Ureter (tissue), 1 donor: ENCODE measurements at places on chromosomes 5 and 9. TPM values are rescaled to one million over a fixed set of nuclear protein-coding genes. Genes with fewer than 3 reads are reported as not detected.

DNA sequence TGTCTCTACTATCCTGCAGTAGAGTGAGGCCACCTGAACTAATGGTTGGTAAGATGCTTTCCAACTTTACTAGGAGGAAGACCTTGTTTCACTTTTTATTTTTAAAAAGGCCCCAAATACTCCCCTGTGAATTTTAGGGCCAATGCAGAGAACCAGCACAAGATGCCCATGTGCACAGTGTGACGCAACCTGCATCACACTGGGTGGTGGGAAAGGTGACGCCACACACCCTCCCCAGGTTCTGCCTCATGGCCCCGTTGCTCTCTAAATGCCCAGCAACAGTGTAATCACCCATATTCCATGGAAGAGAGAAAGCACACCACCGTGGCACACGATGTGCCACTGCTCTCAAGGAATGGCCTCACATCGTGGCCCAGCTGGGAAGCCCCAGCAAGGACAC, 6.4 kb downstream of the SURF4 start:
- no peak for DNase-seq

- no peak for DNase-seq
Observed at GRCh38 chr9:77916410-77916819, 115.2 kb downstream of the GNAQ start.

DNA sequence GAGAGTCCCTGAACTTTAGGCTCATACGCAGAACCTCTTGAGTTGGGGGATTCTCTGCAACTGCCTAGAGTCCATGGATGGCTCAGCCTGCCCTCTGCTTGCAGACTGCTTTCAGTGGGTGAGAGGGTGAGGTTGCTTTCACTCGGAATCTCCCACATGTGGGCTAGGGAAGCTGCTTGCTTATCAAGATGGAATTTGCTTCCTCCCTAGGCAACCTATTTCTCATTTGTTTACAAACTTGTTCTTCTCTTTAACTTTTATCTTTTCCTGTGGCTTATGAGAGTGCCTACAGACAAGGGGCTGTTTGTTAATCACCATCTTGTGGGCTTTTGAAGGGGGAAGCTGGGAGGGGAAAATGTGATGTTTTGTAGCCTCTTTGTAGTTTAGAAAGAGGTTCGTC, 10.0 kb downstream of the TLE4 start:
- no peak for DNase-seq

DNA sequence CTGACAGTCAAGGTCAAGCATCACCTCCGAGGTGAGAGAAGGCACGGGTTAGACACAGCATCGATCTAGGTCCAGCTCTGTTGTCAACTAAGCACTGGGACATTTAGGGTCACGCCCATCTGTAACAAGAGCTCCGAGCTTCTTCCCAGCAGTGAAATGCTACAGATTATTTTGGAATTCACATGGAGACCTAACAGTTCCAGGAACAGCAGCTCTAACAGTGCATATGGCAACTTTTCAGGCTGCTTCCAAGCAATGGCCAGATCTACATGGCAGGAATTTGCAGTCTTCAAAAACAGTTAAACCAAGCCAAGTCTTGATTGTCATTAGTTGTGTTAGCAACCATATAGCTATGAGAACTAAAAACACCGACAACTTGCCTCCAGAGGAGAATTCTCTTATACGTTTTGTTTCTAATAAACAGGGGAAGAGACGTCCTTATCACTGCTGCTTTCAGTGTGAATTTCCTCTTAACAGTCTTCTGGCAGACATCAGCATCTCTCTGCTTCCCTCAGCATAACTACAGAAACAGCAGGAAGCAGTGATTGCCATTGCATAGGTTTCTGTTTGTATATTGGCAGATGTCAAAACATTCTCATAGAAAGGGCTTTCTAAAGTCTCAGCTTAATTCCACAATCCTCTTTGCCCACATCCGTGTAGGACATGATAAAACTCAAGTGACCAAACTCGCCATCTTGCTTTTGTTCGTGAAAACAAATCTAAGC, 242.1 kb upstream of the DAPK1 start:
- DNase-seq = no peak

DNA sequence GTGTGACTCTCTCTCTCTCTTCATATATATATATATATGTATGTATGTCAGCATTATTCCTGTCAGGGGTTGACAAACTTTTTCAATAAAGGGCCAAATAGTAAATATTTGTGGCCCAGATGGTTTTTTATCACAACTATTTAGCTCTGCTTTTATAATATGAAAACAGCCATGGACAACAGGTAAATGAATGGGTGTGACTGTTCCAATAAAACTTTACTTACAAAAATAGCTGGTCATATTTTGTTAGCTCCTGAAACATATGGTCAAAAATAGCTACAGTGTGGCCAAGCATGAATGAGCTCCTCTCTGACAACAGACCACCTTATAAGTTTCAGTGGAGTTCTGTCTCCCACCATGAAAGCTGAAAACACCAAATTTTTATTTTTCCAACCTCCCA, 21.6 kb downstream of the RAPGEF6 start:
- no peak for DNase-seq

DNA sequence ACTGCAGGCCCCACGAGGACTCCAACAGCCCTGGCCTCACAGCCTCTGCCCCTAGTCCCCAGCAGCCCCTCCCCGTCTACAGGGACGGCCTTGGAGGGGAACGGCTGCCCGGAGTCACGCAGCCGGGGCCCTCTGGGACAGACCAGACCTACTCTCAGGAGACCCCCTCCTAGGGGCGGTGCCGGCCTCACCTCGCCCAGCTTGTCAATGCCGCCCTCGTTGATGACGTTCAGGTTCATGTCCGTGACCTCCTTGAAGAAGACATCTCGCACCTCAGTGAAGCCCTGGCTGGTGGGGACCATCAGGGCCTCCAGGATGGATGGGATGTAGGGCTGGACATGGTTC, 58.6 kb downstream of the LRSAM1 start:
- no peak for DNase-seq

GRCh38 chr9:87181670-87182069, 234.4 kb upstream of the GAS1 start:
- no peak for DNase-seq

The MRPS30 gene
- total RNA-seq = 52.7 TPM

- no peak for DNase-seq
Observed at GRCh38 chr5:65862384-65862783, 64.0 kb upstream of the ERBIN start.

DNA sequence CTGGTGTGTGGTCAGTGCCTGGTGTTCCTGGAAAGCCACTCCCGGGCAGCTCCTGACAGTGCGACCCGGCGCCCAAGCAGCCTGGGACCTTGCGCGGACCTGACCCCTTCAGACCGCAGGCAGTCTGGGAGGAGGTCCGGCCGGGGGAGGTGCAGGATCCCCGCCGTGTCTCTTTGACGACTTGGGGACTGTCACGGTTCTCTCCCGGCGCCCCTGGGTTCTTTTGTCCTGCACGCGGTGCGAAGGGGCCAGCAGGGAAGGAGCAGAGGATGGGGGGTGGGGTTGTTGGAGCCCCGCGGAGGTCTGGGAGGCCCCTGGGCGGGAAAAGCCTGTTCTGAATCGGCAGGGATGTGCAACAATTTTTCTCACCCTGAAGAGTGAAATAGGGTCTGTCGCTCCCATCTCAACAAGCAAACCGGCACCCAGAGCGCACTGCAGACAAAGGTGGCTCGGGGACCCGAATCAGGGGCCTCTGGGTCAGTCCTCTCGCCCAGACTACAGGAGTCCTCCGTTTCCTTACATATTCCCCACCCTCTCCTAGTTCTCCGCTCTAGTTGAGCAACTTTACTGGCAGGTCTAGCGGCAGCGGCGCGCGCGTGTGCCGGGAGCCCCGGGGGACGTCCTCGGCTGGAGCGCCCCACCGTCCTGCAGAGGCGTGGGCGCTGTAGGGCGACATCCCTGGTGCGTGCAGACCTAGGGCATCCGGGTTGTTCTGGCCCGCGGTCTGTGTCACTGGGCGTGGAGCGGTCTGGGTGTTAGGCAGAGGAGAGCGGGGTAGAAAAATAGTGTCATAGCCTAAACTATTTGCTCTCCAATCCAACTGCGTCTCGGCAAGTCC, 1.2 kb downstream of the VCAN start:
- DNase-seq = peak; percentile 52

- no peak for DNase-seq
Observed at GRCh38 chr5:115070737-115071136, 99.0 kb downstream of the TRIM36 start.

GRCh38 chr5:2556375-2556966, 195.0 kb downstream of the IRX2 start:
- DNase-seq = no peak

GRCh38 chr5:141637767-141638419, 1.1 kb downstream of the RELL2 start:
- DNase-seq = peak; percentile 69

The CCL27 gene
- 0.68 TPM for total RNA-seq

DNA sequence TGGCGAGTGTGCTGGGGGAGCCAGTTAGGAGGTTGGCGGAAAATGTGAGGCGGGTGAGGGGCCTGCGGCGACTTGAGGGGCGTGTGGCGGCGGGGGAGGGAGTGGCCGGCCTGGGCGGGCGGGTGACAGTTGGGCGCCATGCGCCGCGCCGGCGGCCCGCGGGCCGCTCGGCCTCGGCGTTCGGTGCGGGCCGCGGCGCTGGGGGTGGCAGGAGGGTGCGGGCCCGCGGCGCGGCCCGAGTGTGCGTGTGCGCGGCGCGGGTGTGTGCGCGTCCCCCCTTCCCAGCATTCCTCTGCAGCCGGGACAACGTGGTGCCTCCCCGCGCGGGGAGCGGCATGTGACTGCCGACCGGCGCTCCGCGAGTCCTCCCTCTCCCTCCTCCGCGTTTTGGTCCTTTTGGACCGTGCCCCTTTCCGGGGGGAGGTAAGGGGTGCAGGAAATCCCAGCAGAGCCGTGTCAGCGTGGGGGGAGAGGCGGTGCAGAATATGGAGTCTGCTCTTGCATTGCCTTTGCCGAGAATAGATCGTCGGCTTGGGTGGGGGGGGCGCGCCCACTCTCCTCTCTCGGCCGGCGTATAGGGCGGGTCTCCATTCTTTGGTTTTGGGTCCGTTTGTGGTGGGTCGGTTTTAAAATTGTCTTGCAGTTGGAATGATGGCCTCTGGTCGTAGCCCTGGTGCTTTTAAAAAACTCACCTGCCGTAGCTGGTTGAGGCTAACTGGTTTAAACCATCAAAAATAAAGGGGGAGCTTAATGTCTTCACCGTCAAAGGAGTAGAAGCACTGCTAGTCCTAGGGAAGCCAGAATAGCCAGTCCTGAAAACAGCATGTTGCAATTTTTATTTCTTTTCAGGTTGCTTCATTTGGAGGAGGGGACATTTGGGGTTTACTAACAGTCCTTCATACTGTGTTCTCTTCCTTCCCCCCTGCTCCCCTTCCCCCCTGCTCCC, 2.0 kb downstream of the LARP1 start:
- peak; percentile 66 for DNase-seq

The QRFP gene
- not detected for total RNA-seq
